Left renal cortex interstitium (tissue), 4 donors: ENCODE measurements at places on chromosomes 3 and 15. TPM values are rescaled to one million over a fixed set of nuclear protein-coding genes. Genes with fewer than 3 reads are reported as not detected.

Gene CD86
- polyA plus RNA-seq: 1.7 TPM

Gene PATL2
- not detected for polyA plus RNA-seq

Gene ANKDD1A
- polyA plus RNA-seq: 7.9 TPM

Gene RBMS3
- polyA plus RNA-seq: 14.0 TPM

Gene CDV3
- 116 TPM for polyA plus RNA-seq

Gene CNOT10
- polyA plus RNA-seq: 50.4 TPM

Gene CKMT1B
- 1.5 TPM for polyA plus RNA-seq

Gene SV2B
- polyA plus RNA-seq: 0.69 TPM

Gene TIMP4
- polyA plus RNA-seq: 1.4 TPM

Gene SPATA12
- 0.06 TPM for polyA plus RNA-seq

Gene POU1F1
- 0.08 TPM for polyA plus RNA-seq

Gene ADPRH
- 7.1 TPM for polyA plus RNA-seq

Gene C3orf20
- polyA plus RNA-seq: 0.35 TPM

Gene CHRM5
- 0.44 TPM for polyA plus RNA-seq

Gene TMA7
- 299 TPM for polyA plus RNA-seq
